ENCODE measurements at places on chromosomes 2 and 18.

- no peak for DNase-seq
These were observed 118.0 kb upstream of the SRD5A2 start for GRCh38 chr2:31698722-31699121.

DNA sequence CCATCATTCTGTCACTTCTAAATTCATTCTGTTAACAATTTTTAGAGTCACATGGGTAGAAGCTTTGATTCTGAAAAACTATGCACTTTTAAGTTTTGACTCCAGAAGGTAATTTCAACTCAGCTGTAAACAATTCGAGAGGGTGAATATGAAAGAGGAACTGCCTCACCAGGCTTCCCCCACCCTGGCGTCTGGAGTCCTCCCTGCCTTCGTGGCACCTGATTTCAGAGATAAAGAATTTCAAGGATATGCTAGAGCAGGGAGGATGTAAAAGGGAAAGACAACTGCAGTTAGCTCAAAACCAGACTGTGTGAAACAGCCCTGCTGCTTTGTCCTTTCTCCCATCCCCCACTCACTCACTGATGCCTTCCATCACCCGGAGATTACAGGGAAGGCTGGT is 40.7 kb downstream of the ONECUT2 start:
- no peak for DNase-seq

DNA sequence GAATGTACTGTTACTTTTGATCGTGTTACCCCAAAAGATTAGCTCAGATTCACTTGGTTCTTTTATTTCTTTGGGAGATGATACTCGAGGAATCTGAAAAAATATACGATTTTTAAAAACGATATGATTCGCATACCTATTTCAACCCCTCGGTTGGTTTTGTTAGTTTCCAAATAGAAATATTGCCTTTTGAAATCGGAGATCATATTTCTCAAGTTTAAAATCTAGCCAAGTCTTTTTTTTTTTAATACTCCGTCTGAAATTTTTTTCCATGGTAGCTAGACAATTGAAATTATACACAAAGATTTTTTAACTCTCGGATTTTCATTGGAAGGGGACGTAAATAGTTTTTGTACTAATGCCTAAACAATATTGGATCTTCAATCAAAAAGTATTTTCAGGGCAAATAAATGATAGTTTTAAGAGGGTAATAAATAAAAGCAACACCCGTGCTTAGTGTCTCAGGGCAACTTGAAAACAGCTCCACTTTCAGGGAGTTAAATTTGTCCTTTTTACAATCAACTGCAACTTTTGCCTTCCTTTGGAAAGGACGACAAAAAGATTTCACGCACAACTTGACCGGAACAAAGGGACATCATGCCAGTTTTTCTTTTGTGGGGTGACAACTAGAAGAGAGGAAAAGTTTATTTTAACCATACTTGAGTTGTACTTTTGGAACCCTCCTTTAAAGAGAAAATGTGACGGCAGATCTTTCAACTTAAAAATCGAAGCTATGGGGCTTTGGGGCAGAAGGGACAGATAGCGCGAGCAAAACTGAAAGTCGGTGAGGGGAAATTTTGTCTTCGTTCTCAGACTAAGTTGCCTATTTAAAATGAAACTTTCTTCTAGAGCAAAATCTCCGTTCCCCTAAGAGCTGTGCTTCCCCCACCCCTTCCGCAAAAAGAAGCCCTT is 5.8 kb upstream of the ONECUT2 start:
- DNase-seq: no peak

DNA sequence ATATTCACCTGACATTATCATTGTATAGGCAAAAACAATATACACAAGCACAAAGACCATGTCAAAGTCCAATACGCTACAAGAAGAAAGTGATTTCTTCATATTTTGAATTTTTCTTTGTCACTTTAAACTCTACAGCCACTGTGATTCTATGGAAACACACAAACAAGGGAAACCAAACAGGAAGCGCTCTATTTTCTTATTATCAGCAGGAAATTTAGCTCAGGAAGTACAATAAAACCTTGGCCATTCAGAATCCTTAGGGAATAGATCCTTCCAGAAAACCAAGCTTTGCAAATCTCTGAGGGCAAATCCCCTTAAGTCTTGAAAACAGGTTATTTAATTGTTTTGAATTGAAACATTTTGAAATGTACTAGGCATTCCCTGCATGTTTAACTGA is 336.2 kb downstream of the EPHA4 start:
- DNase-seq: no peak

DNA sequence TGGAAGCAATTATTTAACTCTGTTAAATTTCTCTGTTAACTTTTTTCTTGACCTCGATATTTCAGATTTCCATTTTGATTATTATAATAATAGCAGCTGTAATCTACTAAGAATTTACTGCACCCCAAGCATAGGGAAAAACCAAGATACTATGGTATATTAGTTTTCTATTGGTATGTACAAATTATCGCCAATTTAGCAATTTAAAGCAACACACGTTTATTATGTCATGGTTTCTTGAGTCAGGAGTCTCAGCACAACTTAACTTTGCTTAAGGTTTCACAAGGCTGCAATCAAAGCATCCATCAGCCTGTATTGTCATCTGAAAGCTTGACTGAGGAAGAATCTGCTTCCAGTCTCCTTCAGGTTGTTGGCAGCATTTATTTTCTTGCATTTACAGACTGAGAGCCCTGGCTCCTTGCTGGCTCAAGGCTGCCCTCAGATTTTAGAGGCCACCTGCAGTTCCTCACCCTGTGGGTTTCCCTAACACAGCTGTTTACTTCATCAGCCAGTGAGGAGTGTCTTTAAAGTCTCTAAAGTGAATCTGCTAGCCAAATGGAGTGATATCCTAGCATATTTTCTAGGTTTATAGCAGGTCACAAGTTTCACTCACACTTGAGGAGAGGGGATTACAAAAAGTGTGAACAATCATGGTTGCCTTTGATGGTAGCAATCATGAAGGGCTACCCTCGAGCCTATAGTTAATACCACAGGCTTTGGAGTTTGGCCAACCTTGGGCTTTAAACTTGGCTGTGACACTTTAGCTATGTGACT is 4.4 kb upstream of the VPS54 start:
- DNase-seq: no peak
